ENCODE measurements at places on chromosomes 3 and 15.

GRCh38 chr3:131072845-131073244 lies 46.2 kb downstream of the NEK11 start:
- DNase-seq: no peak

DNA sequence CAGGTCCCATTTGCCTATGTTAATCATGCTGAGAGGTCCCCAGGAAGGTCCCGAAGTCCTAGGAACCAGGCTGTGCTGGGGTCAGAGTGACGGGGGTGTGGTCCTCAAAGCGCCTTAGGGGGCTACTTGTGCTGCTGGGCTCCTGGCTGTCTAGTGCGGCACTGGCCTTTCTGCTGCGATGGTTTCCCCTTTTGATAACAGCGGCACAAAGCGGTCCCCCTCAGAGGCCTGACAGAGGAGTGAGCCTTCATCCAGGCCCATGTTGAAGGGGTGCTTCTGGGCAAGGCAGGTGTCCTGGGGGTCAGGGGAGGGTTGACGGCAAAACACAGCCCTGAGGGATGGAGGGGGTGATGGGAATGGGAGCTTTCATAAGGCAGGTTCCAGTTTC lies 68.8 kb downstream of the HMCES start:
- no peak for DNase-seq

- no peak for DNase-seq
Measured at GRCh38 chr3:72128921-72129320, 344.0 kb upstream of the PROK2 start.

DNA sequence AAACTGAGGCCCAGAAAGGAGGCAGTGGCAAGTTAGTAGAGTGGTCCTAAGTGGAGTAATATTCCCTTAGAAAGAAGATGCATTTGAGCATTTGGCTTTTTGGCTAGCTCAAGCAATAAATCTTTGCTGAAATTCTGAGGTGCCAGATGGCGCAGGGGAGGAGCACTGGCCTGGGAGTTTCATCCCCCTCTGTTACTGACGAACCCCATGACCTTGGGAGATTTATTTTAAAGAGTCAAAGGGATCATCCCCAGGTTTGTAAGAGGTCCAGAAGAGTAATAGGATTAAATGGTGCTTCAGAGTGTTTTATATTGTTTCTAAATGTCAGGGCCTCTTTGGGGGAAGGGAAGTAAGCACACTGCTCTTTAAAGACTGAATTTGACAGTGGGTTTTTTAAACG lies 85.1 kb upstream of the PIAS1 start:
- DNase-seq: no peak

DNA sequence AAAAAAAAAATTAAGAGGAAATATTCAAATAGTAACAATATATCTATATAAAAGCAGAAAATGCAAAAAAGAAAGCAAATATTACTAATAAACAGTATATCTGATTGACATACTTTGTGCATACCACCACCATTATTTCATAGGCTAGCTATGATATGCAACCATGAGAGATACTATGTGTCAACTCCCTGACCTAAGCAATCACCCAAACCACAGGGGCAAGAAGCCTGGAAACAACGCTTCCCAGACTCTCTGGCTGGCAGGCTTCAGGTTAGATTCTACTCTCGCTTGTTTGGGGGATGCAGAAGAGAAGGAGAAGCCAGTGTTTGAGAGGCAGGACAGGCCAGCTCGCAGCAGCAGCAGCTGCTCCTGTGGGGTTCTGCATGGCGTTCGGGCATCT lies 169.3 kb upstream of the TPM1 start:
- no peak for DNase-seq

DNA sequence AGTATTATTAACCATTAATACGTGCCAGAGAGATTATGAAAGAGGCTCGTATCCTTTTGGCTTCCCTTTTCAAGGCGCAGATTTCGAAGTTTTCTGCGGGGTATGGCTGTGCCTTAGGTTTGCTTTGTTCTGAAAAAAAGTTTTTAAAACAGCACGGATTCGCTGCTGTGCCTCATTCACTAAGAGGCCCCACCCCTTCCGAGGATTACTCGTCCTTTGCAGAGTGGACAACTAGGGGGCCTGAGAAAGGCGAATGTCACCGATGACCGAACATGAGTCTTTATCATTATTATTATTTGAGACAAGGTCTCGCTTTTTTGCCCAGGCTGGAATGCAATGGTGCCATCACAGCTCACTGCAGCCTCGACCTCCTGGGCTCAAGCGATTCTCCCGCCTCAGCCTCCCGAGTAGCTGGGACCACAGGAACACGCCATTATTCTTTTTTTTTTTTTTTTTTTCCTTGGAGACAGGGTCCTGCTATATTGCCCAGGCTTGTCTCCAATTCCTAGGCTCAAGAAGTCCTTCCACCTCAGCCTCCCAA lies 684 bp upstream of the RPS27L start:
- no peak for DNase-seq

DNA sequence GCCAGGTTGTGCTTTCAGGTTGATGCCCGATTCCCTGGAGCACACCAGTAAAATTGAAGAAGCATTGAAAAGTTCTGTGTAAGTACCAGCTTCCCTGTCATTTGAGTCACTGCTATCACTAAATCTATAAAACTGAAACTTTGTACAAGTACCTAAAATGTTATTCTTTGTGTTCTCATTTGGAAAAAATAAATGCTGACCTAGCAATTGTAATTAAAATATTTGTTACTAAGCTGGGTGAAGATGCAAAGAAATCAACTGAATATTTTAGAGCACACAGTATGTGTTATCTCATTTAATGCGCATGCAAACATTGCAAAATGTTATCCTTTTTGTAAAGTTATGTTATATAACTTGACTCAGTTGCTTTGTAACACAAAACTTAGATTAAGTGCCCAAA lies 733.7 kb downstream of the TBL1XR1 start:
- DNase-seq: no peak

DNA sequence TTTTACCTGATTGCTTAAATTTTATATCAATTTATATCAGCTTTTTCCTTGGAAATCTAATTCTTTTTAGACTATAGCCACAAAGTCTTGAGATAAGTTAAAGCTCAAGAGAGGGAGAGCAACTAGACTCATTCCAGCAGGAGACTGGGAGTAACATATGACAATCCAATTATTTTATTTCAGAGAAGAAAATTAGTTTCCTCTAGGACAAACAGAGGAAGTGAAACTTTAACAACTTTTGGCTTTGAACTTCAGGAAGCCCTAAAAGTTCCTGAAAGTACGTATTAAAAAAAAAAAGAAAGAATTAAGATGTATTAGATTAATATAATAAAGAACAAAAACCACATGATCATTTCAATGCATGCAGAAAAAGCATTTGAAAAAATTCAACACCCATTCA lies 13.9 kb upstream of the UBE2E2 start:
- no peak for DNase-seq

- DNase-seq: no peak
Measured at GRCh38 chr15:60392601-60392985, 5.2 kb downstream of the ANXA2 start.

GRCh38 chr3:138800248-138800647 lies 34.5 kb downstream of the PIK3CB start:
- no peak for DNase-seq

DNA sequence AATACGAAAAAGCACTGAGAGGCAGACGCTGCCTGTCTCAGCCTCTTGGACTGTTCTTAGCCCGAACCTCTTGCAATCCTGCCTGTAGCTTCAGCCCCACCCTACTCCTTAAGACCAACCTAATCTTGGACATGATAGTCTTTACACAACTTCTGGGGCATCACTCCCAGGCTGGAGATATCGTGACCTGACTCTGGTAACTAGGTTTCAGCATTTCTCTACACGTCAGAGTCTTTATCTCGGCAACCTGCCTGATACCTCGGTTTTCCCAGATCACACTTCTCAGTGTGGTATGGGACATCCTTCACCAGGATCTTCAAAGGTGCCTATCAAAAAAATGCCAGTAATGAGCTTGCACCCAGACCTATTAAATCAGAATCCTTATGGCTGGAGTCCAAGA lies 590.2 kb upstream of the KCNMB2 start:
- DNase-seq: no peak

- DNase-seq: no peak
Measured at GRCh38 chr15:31173790-31174450, 72.4 kb upstream of the TRPM1 start.

DNA sequence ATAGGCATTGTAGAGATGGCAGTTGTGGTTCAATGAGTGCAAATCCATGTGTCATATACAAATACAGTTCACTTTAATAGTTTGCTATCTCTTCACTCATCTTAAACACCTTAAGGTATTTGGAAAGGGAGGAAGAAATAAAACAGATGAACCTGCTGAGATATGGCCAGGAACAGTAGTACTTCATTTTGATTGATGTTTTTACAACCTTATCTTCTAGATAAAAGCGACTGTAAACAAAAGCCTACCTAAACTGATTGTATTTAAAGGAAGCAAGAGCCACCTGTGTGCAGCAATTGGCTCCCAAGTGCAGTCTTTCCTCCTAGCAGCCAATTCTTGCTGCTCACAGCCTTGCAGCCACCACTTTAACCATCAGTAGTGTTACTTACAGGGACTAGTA lies 217.7 kb downstream of the CDIN1 start:
- DNase-seq: no peak

DNA sequence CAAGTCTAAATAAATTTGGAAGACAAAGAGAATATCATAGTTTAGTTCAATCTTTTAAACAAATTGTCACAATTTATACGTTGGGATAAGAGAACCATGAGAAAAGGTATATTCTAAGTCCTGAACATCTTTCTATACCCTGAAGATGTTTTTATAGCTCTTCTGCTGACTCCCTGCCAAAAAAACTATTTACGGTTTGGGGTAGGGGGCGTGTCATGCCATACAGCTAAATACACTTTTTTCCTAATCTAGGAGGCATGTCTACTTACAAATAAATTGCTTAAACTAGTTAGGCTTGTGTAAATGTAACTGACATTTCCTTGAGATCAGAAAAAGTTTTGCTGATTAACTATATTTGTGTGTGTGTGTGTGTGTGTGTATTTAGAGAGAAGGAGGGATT lies 163.3 kb downstream of the PGPEP1L start:
- DNase-seq: no peak
